Uterus (tissue), 4 donors: ENCODE measurements at places on chromosomes 1 and 21. TPM values are rescaled to one million over a fixed set of nuclear protein-coding genes. Genes with fewer than 3 reads are reported as not detected.

GRCh38 chr1:40438391-40439015, 11.8 kb upstream of the ZFP69B start:
- no peak for DNase-seq

- no peak for DNase-seq
Measured at GRCh38 chr1:29669158-29669871, 433.0 kb downstream of the PTPRU start.

- no peak for DNase-seq
Measured at GRCh38 chr1:147769106-147769505, 8.7 kb upstream of the GJA5 start.

LRRC3 gene
- total RNA-seq = 2.3 TPM

GPR153 gene
- total RNA-seq = 12.9 TPM

EFNA3 gene
- total RNA-seq = 3.3 TPM
